ENCODE measurements at places on chromosomes 12 and 14. TPM values are rescaled to one million over a fixed set of nuclear protein-coding genes. Genes with fewer than 3 reads are reported as not detected.

GRCh38 chr14:94557327-94557726, 3.9 kb upstream of the SERPINA4 start:
- DNase-seq: no peak

DNA sequence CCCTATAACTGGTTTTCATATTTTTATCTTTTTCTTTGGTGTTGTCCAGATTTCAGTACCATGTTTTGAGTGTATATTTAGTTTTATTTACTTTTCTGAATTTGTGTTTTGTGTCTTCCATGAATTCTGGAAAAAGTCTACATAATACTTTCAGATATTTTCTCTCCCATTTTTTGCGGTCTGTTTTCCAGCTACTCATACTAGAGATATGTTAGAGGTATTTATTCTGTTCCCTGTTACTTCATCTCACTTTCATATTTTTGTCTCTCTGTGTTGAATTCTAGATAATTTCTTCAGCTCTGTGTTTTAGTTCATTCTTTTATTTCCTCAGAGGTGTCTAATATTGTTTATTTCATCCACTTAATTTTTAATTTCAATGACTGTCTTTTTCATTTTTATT, 74.2 kb downstream of the IFT81 start:
- no peak for DNase-seq

DNA sequence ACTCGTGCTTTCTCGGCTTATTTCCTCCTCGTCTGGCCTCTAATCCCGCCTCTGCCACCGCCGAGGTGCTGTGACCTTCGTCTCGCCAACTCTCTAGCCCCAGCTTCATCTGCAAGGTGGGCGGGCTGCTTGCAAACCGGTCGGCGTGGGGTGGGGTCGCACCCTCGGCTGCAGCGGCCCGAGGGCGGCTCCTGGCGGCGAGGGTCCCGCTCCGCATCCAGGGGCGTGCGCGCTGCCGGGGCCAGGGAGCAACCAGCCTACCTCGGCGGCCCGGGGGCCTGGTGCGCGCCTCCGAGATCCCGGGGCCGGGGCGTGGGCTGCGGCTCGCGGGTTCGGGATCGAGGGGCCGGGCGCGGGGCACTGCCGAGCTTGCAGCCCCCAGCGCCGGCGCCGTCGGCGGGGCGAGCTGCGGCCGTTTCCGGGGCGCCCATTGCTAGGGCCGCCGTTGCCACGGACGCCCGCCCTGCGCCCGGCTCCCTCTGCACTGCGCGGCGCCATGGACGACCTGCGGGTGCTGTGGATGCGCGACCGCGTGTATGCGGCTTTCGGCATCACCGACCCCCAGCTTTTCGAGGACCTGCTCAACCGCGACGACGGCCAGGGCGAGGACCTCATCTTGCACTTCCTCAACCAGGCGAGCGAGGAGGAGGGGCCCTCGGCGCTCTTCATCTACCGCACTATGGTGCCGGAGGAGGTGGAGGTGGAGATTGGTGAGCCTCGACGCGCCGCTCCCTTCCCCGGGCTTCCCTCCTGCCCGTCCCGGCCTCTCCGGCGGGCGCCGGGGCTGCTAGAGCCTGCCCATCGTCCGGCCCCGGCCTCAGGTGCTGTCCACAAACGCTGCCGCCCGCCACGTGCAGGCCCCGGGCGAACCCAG, at the start of gene DNAH10:
DNAH10 (plus strand) TSS at position 461 of the 874 bp plus-strand sequence; CDS start at position 497, 36 bp downstream.
- no peak for DNase-seq

TPH2 gene
- total RNA-seq: not detected

GDF11 gene
- 0.64 TPM for total RNA-seq

All from breast epithelium (tissue), 4 donors.